ENCODE measurements at places on chromosomes 3 and 15.

DNA sequence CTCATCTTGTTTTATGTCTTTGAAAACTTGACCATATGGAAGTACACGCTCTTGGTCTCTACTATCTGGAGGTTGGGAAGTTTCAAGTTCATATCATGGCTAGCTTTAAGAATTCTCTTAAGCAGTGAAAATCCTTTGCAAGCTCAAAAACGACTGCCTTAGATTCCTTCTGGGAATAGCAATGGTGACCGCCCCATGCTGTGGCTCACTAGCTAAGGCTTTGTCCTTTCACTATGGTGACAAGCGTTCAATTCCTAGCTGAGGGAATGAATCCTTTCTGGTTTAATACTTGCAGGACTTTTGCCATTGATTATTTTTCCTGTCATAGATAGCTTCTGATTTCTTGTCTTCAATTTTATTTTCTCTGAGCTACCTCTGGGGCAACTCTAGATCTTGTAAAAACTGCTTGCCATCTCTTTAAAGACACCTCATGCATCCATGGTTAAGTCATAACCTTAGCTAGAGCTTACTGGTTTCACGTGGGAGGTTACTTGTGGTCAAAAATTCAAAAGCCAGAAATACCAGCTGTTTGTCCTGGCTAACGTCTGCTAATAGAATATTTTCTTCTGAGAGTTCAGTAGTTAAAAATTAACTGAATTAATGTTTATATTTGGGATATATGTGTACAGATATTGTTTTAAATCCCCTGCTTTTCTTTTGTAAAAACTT, 673.4 kb upstream of the CBLB start:
- no peak overlapping the region for H3K4me3 ChIP-seq
- H3K27me3 ChIP-seq: no peaks in the 10 kb centered on the region
- H3K27ac ChIP-seq: no peak overlapping the region
- no peak for DNase-seq

- no peak overlapping the region for H3K4me3 ChIP-seq
- H3K4me1 ChIP-seq: no peaks in the 10 kb centered on the region
- no peak overlapping the region for H3K27ac ChIP-seq
- H3K36me3 ChIP-seq: no peaks in the 10 kb centered on the region
- DNase-seq: no peak
Observed at GRCh38 chr3:86056962-86057361, 934.0 kb downstream of the VGLL3 start.

GRCh38 chr3:16070707-16071106, 103.8 kb upstream of the GALNT15 start:
- no peaks in the 10 kb centered on the region for H3K36me3 ChIP-seq
- H3K27me3 ChIP-seq: no peaks in the 10 kb centered on the region
- no peak for DNase-seq
- H3K27ac ChIP-seq: no peak overlapping the region

DNA sequence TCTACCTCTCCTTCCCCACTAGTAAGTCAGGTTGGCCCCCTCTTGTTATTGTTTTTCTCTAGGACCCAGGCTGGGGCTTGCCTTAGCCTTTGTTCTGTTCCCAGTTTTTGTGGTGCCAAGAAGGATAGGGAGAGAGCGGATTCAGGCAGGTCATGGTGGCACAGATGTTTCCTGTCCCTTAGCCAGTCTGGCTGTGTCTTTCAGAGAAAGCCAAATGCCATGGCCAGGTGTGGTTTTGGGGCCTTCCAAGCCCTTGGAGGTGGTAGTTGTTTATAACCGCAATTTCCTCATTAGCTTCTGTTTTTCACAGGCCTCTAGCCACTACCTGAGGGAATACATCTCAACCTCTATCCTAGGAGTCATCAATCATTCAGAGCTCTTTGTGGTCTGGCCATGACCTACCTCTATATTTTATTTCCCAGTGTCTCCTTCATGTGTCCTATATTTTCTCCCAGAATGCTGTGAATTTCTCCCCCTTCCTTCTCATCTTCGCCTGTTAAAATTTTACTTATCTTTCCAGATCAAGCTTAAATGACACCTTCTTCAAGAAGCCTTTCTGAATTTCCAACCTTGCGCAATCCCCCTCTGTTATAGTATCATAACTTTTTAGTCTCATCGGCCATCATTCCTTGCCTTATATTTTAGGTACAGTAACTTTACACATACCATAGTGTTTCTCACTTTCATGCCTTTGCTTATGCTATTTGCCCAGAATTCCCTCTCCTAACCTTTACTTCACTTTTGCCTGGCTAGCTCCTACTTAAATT, 38.2 kb downstream of the TIMP4 start:
- no peaks in the 10 kb centered on the region for H3K36me3 ChIP-seq
- no peak for DNase-seq
- no peak overlapping the region for H3K27ac ChIP-seq
- H3K27me3 ChIP-seq: peaks cover 43% of the 10 kb centered on the region
- no peaks in the 10 kb centered on the region for H3K4me1 ChIP-seq

DNA sequence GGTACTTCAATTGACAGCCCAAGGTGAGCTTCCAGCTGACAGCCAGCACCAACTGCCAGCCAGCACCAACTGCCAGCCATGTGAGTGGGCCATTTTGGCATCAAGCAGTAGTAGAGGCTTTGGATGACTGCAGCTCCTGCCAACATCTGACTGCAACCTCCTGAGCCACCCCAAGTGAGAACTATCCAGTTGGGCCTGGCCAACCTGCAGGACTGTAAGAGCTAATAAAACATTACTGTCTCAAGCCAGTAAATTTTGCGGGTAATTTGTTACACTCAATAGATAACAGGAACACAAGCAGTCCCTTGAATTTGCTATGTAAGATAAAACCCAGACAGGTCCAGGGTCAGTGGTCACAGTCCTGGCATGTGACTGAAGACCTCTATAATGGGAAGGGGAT, 29.7 kb downstream of the EPHB1 start:
- DNase-seq: no peak
- H3K27ac ChIP-seq: no peak overlapping the region
- H3K27me3 ChIP-seq: no peaks in the 10 kb centered on the region
- H3K36me3 ChIP-seq: no peaks in the 10 kb centered on the region

DNA sequence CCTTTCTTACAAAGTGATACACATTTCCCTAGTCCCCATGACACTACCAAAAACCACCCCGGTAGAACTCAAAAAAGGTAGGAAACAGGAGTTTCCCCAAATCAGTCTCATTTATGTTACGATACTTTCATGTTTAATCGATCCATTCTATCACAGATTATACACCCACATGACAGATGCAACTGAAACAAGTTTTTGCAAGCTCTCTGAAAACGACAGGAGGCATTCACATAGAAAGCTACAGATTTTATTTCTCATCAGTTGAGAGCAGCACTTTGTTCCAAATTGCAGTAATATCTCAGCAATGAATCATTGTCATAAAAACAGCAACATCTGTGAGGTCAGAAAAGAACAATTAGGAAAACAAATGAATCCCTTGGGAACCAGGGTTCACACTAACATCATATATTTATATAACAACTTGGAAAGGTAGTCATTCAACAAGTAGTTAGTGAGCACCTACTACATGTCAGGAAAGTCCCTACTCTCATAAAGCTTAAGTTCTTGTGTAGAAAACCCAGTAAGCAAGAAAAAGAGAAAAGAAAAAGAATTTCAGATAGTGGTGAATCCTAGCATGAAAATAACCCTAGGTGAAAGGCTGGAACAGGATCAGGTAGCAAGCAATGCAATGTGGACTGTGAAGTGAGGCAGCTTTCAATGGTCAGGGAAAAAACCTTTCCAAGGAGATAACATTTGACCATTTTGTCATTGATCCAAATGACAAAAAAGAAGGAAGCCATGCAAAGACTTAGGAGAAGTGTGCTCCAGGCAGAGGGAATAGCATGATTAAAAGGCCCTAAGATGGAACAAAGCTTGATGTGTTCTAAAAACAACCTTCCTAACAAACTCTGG, 8.3 kb downstream of the PLD1 start:
- H3K4me1 ChIP-seq: peaks cover 57% of the 10 kb centered on the region
- H3K4me3 ChIP-seq: no peak overlapping the region
- H3K27ac ChIP-seq: peak overlapping the region; percentile 86
- no peak for DNase-seq
- H3K27me3 ChIP-seq: no peaks in the 10 kb centered on the region
- no peaks in the 10 kb centered on the region for H3K36me3 ChIP-seq

DNA sequence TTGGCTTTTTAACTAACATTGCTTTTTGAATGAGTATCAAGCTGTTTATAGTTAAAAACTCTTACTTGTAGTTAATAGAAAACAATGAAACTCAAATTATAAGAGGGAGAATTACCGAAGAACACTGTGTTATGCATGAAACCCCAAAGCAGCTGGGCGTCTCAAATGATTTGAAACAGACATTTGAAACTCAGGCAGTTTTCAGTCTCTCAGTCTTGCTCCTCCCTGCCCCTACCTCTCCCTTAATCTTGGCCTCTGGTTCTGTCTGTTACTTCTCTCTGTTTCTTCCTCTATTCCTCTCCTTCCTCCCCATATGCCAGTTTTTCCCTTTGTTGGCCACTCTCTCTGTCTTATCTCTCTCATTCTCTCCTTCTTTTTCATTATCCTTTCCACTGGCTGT, 118.3 kb upstream of the SYNPR start:
- no peaks in the 10 kb centered on the region for H3K4me1 ChIP-seq
- no peak overlapping the region for H3K4me3 ChIP-seq
- H3K27me3 ChIP-seq: no peaks in the 10 kb centered on the region
- H3K36me3 ChIP-seq: no peaks in the 10 kb centered on the region
- DNase-seq: no peak

DNA sequence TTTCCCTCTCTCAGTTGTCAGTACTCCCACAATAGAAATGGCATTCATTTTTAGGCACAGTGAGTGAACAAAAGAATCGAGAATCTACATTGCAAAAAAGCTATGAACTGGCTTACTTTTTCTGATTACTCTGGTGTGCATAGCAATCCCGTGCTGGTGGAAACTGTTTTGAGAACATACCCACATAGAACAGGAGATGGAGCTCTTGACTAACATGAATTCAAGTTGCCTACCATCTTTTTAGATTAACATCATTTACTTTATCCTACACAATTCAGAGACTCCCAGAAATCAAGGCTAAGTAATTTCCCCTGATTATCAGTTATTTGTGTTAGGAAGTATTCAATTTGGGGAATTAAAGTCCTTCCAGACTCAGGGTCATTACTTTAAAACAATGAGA, 326.6 kb downstream of the ARPP21 start:
- peaks cover 15% of the 10 kb centered on the region for H3K4me1 ChIP-seq
- DNase-seq: no peak
- no peak overlapping the region for H3K4me3 ChIP-seq
- H3K27ac ChIP-seq: no peak overlapping the region
- no peaks in the 10 kb centered on the region for H3K27me3 ChIP-seq

Data from left ventricle myocardium inferior (tissue), 1 donor.